Stimulated activated CD8-positive, alpha-beta memory T cell treated with anti-CD3 and anti-CD28 coated beads, Interleukin-2, amount 100 ng/mL, for 48 hours (primary cell): ENCODE measurements at places on chromosomes 6 and 20.
A peak's percentile ranks its signal among the peaks of the same experiment; 100 is the strongest.

GRCh38 chr6:137190583-137191094 lies 17.2 kb upstream of the IL22RA2 start:
- no peak for DNase-seq

DNA sequence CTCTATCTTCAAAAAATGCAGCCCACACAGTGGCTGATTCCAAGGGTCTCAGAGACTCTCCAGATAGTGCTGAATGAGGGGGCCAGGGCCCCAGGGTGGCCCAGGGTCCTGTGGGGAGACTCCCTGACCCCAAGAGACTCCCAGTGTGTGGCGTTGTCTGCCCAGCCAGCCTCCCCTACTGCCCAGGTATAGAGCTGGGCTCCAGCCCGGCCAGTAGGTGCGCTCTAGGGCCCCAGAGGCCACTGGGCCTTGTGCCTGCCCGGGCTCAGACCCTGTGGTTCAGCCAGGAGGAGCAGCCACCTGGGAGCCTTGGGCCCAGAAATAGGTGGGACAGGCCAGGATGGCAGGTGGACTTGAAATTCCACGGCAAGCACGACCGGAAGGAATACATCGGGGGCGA lies 30.3 kb upstream of the GATA5 start:
- DNase-seq: no peak

DNA sequence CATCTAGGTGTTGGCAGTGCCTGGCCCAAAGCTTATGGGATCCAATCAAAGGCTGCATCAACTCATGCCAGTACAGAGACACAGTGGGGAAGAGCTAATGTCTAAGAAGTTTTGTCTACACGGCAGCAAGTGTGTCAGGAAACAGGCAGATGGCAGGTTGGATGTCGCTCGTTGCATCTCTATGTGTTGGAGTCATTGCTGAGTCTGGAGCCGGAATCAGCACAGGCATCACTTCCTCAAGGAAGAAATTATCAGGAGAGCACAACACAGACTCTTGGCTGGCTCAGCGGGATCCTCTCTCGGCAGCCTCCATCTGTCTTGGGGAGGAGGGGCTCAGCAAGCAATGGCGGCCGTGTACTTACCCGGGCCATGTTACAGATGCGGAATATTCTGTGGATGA lies 467.2 kb upstream of the CHD6 start:
- no peak for DNase-seq

GRCh38 chr6:33251395-33252012 lies 20.2 kb downstream of the VPS52 start:
- no peak for DNase-seq

DNA sequence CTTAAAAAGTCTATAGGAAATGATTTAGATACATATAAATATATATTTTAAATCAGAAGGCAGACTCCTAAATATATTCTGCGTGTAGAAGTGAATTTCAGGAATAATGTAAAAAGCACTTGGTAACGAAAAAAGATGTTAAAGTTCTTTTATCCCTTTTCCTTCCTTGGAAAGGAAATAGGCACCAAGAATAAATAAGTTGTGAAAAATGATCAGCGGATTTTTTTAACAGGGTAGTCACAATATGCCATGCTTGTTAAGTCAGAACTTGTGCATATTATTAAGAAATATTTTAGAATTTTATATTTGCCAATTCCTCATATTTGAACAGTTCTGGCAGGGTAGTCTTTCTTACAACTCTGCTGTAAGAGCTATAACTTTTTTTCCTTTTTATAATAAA lies 173.8 kb downstream of the CD83 start:
- DNase-seq: no peak

GRCh38 chr6:13331516-13332348 lies 3.4 kb upstream of the TBC1D7 start:
- no peak for DNase-seq

DNA sequence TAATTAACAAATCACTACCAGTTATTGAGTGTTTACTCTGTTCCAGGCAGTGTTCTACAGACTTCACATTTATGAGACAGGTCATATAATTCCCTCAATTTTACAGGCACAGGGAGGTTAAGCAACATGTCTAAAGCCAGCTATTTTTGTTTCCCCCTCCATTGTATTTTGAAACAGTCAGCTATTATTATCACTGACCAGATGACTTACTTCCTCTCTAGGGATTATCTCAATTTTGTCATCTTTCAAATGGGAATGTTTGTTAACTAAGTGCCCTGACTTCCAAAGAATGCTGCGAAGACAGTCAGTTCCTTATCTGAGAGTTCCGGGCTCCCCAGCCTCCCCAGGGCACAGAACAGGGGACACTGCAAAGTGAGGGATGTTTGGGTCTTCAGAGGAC lies 5.6 kb upstream of the CNPY3 start:
- no peak for DNase-seq

- no peak for DNase-seq
Measured at GRCh38 chr6:138310294-138310693, 67.4 kb upstream of the SMIM28 start.

GRCh38 chr6:140537834-140538705 lies 1163.6 kb upstream of the CITED2 start:
- DNase-seq: no peak

GRCh38 chr6:6455272-6455671 lies 133.2 kb upstream of the LY86 start:
- DNase-seq: no peak

GRCh38 chr6:169777896-169778295 lies 26.5 kb downstream of the ERMARD start:
- DNase-seq: no peak

DNA sequence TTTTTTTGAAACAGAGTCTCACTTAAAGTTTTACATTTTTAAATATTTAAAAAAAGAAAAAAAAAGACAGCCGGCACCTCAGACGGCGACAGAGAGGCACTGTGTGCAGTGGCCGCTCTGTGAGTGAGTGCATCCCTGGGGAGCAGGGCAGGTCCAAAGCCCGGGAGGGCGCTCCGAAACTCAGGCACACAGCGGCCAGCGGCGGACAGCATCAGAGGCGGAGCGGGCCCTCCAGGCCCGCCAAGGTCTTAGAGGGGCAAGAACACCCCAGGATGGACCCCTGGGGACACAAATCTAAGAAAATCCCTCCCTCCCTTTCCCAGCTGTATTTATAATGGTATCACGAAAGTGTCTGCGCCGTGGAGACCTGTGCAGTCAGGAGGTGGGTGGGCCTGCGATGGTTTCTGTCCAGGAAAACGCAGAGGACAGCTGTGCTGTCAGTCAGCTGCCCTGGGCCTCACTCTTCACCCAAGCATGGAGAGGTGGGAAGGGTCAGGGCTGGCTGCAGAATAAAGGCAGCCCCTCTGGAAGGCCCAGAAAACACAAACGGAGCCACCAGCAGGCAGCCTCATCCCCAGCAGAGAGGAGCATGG lies 43.8 kb downstream of the TAF4 start:
- DNase-seq: no peak

DNA sequence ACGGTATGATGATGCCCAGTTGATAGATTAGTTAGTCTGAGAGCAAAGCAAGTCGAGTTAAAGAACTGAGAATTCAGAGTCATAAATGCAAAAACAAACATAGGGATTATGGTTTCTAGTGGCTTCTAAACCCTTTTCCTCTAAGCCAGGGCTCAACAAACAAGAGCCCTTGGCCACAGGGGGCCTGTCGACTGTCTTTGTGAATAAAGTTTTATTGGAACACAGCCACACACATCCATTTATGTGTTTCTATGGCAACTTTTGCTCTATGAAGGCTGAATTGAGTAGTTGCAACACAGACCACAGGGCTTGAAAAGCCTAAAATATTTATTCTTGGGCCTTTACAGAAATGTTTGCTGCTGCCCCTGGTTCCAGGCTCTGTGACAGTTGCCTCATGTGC lies 76.2 kb downstream of the SLC24A3 start:
- DNase-seq: no peak

- DNase-seq: peak; percentile 31
Measured at GRCh38 chr6:16136621-16137450, 8.0 kb downstream of the MYLIP start.

DNA sequence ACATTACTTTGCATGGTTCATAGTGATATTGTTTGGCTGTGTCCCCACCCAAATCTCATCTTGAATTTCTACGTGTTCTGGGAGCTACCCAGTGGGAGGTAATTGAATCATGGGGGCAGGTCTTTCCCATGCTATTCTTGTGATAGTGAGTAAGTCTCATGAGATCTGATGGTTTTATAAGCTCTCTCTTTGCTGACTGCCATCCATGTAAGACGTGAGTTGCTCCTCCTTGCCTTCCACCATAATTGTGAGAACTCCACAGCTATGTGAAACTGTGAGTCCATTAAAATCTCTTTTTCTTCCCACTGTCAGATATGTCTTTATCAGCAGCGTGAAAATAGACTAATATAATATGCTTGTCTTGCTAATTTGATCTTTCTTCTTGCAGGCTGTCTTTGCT lies 200.4 kb upstream of the NOX3 start:
- no peak for DNase-seq

- DNase-seq: no peak
Measured at GRCh38 chr6:33905071-33905609, 101.3 kb upstream of the MLN start.

GRCh38 chr20:38334016-38334415 lies 12.3 kb upstream of the LBP start:
- no peak for DNase-seq

- DNase-seq: no peak
Measured at GRCh38 chr20:60802676-60803075, 449.4 kb upstream of the CDH4 start.

DNA sequence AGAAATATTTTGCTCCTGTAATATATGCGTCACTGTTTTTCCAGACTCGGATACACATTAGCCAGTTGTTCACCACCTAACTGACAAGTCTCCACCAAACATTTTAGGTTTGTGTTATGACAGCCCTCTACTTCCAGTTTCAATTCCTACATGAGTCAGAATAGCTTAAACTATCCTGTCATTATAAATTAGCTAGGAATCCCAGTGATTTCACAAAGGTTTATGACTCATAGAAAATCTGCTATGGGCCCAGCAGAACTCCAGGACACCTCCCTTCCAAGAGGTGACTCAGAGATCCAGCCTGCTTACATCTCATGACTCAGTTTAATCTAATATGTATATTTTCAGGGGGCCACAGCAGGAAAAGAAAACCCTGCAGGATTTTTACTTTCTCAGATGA lies 17.4 kb upstream of the PLCB4 start:
- DNase-seq: no peak

DNA sequence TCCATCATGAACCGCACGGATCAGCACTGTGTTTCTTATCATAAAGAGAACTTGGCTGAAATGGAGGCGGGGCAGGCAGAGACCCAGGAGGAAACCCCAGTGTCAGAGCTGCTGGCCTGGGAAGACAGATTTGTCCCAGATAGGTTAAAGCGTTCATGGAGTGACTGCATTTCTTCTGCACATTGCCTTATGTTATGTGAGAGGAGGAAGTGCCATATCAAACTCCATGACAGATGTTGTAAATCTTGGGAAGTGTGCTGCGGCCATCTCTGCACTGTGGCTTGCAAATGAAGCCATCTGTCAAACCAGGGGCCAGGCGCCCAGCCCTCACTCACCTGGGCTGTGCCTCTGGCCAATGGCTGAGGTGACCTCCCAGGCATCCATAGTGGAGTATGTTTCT lies 163.0 kb downstream of the SLC24A3 start:
- DNase-seq: no peak

DNA sequence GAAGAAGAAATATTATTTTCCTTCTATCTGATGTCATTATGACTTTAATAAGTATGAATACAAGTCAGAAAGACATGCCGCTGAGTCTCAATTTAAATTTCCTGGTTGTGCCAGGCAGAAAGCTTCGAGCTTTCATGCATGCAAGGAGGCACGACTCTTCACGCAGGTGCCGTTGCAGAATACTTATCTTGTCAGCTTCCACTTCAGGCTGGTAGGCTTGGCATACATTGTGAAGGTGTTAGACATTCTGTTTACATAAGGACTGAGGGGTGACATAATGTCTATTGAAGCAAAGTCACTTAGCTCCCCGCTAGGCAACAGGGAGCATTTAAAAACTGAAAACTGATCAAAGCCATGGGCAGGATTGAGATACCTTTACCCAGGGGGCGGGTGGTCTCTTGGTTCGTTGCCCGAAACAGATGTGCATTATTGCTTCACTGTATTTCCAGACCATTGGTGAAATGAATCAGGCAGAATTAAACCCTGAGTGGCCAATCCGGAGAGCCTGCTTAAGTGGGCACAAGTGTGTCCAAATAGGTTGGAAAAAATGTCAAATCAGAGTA lies 16.4 kb downstream of the BMP6 start:
- DNase-seq: no peak
